ENCODE measurements at places on chromosomes 6 and 20.

DNA sequence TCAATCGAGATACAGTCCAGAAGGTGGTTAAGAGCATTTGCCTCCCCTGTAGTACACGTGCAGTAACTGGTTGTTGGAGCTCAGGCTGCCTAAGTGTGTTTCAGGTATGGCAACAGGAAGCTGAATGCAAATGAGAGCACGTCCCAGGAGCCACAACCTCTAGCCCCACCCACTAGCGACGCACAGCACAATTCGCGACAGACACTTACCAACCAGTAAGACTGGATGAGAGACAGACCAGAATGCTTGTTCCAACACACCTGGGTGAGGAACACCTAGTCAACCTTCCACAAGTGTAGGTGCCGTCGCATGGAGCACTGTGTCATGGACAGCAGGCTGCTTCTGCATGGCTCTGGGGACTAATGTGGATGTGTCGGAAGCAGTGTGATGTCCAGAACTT, 7.2 kb upstream of the SERPINB1 start:
- no peak for DNase-seq

GRCh38 chr6:21590346-21590745, 3.2 kb upstream of the SOX4 start:
- DNase-seq: no peak

DNA sequence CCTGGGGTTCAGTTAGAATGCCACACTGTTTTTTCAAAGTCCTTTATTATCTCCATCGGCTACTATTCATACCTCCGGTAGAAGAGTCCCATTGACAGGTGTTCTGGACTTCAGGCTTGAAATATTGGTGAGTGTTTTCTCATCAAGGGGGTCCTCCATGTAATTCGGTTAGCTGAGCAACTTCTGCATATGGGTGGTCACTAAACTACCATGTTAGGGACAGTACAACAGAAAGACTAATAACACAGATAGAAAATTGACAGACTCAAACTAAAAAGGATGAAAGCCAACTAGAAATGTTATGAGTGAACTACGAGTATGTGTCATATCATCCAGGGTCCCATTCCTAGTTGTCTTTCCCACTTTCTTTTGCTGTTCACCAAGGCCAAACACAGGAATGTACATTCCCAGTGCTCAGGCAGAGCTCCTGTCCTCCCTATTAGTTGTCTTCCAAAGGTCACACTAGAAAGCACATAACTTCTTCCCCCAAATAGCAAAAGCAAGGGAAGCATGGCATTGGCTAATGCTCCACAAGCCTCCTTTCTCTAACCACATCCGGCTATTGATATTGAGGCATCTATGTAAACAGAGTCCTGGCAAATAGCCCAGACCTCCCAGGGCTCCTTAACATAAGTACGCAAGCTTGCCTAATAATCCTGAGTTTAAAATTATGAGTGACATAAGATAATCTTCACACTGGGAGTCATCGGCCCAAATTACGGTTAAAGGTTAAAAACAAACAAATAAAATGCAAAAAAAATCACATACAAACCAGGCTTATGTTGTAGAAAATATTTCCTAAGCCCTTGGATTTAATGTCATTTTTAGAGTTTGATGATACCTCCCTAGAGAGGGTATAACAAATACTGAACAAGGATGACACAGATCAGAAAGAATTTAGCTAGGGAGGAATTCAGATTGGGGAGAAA, 13.2 kb downstream of the CCN2 start:
- DNase-seq: no peak

GRCh38 chr6:107756660-107757355, 67.3 kb downstream of the SCML4 start:
- no peak for DNase-seq

- DNase-seq: no peak
These were observed 99.3 kb upstream of the NFATC2 start for GRCh38 chr20:51641866-51642265.

DNA sequence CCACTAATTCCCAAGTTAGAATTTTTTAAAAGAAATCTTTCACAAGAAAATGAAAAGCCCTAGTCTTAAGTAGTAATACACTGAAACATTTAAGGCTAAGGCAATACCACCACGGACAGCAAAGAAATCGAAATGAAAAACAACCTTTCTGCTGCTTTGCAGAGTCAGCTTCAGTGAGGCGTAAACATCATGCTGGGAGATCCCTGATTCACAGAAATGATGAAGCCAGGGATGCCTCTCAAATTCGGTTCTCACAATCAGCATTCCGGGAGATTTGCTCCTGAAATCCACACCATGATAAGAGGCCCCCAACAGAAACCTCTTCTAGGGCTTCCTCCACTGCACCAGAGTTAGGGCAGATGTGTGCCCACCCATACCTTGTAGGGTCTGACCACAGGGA, 18.6 kb downstream of the RRBP1 start:
- no peak for DNase-seq

DNA sequence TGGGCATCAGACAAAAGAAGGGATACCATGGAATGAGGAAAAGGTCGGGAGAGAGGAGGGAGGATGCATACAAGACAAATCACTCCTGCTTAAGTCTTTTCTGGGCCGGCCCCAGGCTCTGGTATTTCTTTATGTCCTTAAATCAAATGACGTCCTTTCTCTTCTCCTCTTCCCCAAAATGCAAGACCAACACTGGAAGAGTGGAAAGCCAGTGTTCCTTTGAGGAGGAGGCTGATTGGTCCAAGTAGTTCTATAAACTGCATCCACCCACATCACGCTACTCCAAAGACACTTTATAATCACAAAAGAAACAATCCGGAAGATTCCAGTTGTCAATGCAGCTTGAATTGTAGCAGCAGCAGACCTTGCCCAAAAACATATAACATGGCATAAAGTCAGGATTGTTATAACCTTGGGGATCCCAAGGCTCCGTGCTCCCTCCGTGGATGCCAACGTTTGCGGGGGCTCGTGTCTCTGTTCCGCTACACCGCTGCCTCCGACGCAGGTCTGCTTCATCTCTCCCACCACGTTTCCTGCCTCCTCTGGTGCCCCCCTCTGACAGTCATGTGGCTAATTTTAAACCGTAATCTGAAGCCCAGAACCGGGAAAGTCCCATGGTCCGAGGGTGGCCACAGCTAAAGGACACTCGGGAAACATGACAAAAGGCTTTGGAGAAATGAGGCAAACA, 47.1 kb downstream of the MCUR1 start:
- peak; percentile 73 for DNase-seq

DNA sequence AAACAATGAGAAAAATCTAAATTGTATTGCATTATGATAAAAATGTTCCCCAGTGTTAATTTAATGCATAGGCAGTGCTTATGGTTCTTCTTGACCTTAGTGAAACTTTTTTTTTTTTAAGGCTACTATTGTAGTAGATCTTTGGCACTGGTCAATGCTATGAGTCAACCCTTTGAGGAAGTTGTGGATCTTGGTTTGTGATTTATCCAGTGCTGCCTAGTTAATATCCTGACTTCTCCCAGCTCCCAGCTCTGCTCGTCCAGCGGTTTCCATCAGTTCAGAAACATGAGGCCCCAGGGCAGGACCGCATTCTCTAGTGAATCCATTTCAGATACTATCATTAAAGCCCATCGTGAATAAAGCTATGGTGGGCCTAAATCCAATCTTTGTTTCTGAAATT, 364.5 kb upstream of the JARID2 start:
- DNase-seq: no peak

DNA sequence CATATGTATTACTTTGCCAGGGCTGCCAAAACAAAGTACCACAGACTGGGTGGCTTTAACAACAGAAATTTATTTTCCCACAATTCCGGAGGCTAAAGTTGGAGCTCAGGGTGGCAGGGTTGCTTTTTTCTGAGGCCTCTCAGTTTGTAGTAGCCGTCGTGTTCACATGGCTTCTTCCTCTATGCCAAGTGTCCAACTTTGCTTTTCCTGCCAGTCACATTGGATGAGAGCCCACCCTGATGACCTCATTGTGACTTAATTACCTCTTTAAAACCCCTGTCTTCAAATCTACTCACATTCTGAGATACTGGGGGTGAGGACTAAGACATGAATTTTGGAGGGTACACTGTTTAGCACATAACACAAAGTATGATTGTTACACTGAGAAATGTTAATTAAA, 9.9 kb upstream of the ECT2L start:
- DNase-seq: no peak

GRCh38 chr6:92270365-92270764, 1149.0 kb downstream of the EPHA7 start:
- no peak for DNase-seq

- no peak for DNase-seq
These were observed 109.1 kb downstream of the MAN1A1 start for GRCh38 chr6:119240257-119241110.

- no peak for DNase-seq
These were observed 570 bp downstream of the RAB44 start for GRCh38 chr6:36698196-36698595.

DNA sequence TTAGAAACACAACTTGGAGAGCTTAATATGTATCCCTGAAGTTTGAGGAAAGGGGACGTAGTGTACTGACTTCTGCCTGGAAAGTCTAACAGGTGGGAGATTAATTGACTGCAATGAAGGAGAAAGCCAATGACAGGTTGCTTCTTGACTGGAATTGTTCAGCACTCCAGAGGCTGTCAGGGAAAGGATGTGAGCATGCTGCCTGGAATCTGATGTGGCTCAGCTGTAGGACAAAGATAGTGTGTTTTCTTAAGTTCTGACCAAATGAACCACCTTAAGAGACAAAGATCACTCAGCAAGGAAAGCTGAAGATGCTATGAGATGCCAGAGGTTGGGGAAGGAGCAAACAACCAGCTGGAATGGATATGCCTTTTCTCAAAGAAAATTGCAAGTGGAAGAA, 185.8 kb downstream of the PHF3 start:
- DNase-seq: no peak

GRCh38 chr20:39676241-39676640, 714.1 kb downstream of the DHX35 start:
- DNase-seq: no peak

- DNase-seq: no peak
These were observed at the start of gene DEFB112 for GRCh38 chr6:50049829-50050228. Gene DEFB112 (minus strand): TSS chr6:50049929. CDS start chr6:50049869, 60 bp downstream.

- DNase-seq: no peak
These were observed 16.0 kb upstream of the TAAR1 start for GRCh38 chr6:132675002-132675401.

- DNase-seq: no peak
These were observed 32.5 kb upstream of the SIRPA start for GRCh38 chr20:1862663-1863053.

DNA sequence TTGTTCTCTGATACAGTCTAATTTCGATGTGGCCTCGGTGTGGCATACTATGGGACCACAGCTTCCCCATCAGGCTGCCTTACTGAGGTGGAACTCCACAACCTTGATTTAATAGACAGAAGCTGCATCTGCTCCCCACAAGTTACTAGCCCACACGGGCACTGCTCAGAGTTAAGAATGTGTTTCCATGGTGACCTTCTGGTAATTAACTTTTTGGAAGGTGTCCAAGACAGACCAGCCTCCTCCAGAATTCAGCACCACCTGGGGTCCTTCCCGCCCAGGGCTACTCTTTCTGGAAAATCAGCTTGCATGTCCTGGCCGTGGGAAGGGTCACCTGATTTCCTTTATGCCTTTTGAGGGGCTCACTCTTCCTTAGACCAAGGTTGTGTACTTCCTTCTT, 48.7 kb upstream of the CDH4 start:
- DNase-seq: no peak
